ENCODE measurements at places on chromosomes 1 and 21.
A peak's percentile ranks its signal among the peaks of the same experiment; 100 is the strongest.

DNA sequence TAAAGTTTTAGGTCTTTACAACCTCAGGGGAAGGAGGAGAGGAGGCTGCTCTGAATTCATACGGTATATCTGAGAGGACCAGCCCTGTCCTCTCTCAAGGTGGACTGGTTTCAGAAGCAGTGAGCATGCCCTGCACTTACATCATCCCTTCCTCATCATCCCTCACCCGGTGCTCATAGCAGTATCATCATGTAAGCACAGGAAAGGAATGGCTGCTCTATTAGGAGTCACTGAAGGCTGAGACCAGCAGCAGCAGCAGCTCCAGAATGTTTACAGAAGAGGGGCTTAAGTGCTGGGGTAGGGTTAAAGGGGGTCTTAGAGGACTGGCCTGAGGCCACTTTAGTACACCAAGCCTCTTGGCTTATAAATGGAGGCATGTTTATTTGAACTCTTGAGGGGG, 185.9 kb downstream of the AK5 start:
- no peak for DNase-seq

- peak; percentile 8 for DNase-seq
These were observed 397.9 kb downstream of the HHAT start for GRCh38 chr1:210726621-210727020.

GRCh38 chr1:201026836-201027235, 3.3 kb upstream of the KIF21B start:
- no peak for DNase-seq

GRCh38 chr1:182484531-182485257, 34.7 kb downstream of the RGSL1 start:
- DNase-seq: peak; percentile 18

DNA sequence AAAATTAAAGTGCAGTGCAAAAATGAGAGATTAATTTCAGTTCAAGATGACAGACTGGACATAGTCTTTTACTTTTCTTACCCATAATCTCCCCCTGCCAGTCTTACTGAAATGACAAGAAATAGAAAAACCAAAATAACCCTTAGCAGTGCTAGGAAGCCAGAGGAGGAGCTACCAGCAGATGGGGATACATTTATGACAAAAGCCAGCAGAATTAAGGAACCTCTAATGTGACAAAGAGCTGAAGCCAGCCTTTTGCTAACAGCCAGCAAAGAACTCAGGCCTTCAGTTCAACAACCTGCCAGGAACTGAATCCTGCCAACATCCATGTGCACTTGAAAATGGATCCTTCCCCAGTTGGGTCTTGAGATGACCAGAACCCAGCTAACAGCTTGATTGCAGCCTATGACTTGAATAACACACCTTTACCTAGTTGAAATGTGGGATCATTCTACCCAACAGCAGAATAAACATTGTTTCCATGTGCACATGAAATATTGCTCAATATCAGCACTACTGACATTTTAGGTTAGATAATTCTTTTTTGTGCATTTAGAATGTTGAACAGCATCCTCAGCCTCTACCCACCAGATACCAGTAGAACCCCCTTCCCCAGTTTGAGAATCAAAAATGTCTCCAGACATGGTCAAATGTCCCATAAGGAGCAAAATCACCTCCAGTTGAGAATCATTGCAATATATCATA, 7.9 kb upstream of the TRAF5 start:
- DNase-seq: no peak

GRCh38 chr1:95252422-95252821, 18.4 kb downstream of the RWDD3 start:
- DNase-seq: no peak

- DNase-seq: no peak
These were observed 67.6 kb downstream of the GIPC2 start for GRCh38 chr1:78113156-78113916.

GRCh38 chr1:184101571-184101970, 50.0 kb downstream of the TSEN15 start:
- DNase-seq: no peak

- no peak for DNase-seq
These were observed 3.1 kb downstream of the NUCKS1 start for GRCh38 chr1:205746757-205747412.

- no peak for DNase-seq
These were observed 220.6 kb upstream of the PKN2 start for GRCh38 chr1:88463401-88463985.

GRCh38 chr1:160971618-160972056, 17.0 kb upstream of the ITLN2 start:
- no peak for DNase-seq

DNA sequence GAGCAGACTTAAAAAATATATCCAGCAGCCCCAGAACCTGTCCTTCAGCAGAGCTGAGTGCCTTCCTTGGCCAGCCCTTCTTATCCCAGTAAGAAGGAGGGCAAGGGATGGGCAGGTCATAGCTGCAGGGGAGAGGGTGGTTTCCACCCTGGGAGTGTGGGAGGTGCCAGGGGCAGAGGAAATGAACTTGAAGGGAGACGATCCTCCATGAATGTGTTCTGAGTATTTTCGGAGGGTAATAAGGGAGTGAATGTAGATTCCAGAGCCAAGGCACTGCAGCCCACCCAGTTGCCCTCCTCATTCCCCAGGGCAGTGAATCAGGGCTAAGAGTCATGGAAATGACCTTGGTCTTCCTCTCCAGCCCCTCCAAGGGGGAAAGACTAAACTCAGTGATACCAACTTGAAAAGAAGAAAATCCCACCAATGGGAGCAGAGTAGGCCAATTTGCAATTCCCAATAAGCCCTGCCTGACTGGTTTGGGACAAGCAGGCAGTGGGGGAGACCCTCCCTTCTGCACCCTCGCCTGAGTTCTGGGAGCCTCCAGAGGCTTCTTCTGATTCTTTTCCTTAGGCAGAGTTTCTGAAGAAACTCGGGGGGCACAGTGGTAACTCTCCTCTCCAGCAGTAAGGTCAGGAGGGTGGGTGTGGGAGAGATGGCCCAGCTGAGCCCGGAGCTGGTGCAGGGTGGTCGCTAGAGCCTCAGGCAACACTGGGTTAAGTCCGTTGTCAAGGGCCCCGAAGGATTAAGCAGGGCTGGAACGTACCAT, 4.2 kb downstream of the MYOG start:
- DNase-seq: no peak

GRCh38 chr1:178092878-178093493, 918 bp upstream of the RASAL2 start:
- peak; percentile 51 for DNase-seq

DNA sequence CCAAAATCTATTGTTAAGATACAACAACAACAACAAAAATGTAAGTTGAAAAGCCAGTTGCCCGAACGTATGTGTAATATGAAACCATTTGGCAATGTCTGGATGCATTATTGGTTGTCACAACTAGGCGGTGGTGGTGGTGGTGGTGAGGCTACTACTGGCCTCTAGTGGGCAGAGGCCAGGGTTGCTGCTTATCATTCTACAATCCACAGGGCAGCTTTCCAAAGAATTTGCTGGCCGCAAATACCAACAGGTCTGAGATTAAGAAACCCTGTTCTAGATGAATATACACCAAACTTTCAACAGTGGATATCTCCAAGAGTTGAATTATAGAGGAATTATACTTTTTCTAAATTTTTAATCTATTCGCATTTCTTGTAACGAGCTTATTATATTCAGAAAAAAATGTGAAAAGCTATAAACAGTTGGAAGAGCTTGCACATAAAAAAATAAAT, 26.8 kb upstream of the ZNF697 start:
- no peak for DNase-seq

- DNase-seq: no peak
These were observed 5.5 kb upstream of the KLF17 start for GRCh38 chr1:44113095-44113609.

- DNase-seq: no peak
These were observed 64.2 kb upstream of the RCC1 start for GRCh38 chr1:28441674-28442073.

GRCh38 chr1:193569096-193569982, 382.9 kb upstream of the B3GALT2 start:
- no peak for DNase-seq

- DNase-seq: no peak
These were observed 90.1 kb downstream of the DMRTB1 start for GRCh38 chr1:53549287-53549686.

GRCh38 chr1:92577261-92577895, 90.7 kb upstream of the GFI1 start:
- DNase-seq: no peak

- DNase-seq: no peak
These were observed 5.8 kb downstream of the WNT3A start for GRCh38 chr1:228012555-228012954.

DNA sequence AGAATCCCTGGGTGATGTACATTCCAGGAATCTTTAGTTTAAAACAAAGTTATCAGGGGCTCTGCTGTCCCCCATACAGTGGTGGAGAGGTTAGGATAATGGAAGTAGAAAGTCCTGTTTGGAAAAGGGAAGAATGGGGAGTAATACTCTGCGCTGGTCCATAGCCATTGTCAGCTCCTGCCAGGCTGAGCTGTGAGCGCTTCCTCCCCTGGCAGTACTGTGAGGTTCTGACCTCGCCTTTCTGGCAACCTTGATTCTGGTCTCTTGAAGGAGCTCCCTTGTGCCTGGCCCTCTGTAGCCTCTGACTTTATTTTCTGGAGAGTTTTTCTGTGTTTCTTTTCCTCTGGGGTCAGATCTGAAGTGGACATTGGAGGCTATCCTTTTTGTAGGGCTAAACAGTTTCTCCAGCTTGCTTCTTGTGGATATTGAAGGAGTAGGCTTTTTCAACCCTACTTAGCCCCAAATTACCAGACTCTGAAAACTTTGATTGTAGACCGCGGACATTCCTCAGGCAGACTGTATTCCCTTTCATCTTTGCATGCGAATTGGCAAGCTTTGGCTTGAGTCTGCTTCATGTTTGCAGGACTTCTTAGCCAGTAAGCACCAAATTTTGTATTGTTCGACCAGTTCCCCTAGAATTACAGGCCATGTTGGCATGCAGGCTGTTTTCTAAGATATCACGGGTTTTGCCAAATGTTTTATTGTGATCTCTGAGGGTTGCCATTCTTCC, 13.8 kb downstream of the UBE4B start:
- no peak for DNase-seq

DNA sequence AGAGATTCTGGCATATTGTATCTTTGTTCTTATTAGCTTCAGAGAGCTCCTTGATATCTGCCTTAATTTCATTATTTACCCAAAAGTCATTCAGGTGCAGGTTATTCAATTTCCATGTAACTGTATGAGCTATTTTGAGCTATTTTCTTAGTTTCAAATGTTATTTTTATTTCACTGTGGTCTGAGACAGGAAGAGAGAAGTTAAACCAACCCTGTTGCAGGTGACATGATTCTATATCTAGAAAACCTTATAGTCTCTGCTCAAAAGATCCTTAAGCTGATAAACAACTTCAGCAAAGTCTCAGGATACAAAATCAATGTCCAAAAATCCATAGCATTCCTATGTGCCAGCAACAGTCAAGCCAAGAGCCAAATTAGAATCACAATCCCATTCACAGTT, 1644.0 kb upstream of the B3GALT2 start:
- no peak for DNase-seq

- no peak for DNase-seq
These were observed 77.5 kb upstream of the KCNK2 start for GRCh38 chr1:215005078-215005477.

DNA sequence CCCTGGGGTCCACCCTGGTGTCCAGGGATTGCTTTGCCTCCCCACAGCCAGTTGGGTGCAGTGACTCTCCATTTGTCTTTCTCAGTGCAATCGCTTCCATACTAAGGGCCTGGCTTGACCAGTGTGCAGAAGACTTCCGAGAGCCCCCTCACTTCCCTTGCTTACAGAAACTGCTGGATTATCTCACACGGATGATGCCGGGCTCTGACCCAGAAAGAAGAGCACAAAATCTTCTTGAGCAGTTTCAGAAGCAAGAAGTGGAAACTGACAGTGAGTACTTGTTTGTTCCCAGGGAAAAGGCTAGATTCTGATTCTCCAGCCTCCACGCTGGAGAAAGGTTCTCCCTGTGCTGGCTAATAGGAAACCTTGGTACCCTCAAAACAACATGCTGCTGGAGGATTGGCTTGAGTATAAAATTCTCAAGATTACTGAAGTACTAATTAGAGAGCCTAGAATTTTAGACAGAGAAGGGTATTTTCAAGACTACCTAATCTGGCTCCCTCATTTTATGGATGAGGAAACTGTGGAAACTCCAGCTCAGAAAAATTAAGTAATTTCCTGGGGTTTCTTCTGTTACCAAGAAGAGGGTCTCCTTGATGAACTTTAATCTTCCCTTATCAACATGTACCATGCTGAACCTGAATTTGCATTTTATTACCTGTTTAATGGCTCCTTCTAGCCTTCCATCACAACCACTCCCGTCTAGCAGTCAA, 75.8 kb downstream of the RGL1 start:
- DNase-seq: no peak

DNA sequence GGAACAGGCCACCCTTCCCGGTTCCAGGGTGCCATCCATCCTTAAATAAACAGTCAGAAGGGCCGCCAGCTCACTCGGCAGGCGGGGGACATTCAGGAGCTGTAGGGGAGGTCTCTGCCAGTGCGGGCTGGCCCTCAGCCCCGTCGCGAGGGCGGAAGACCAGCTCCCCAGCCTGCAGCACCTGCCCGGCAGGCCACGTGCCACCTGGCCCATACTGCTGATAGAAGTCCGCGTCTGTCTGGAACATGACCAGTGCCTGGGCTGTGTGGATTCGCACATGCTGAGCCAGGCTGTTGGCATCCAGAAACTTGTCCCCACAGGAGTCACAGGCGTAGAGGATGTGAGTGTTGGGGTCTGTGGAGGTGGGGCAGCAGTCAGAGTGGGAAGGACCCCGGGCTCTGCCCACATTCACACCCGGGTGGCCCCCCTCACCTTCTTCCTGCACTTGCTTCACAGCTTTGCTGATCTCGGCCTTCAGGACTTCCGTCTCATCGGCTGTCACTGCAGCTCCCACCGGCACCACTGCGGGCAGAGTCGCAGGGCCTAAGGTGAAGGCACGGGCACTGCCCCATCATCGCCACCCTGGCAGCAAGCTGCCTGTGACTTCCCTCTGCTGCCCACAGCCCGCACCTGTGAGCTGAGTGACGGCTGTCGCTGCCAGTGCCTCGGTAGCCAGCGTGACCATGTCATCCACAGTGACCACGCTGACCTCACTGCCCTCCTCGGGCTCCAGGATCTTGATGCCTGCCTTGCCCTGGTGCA, 33.8 kb downstream of the ZBTB17 start:
- DNase-seq: no peak

- no peak for DNase-seq
These were observed 2.1 kb upstream of the RGS1 start for GRCh38 chr1:192573499-192573898.

- peak; percentile 18 for DNase-seq
These were observed 800 bp downstream of the DR1 start for GRCh38 chr1:93346421-93346993.

- no peak for DNase-seq
These were observed 379.2 kb upstream of the ADAMTS5 start for GRCh38 chr21:27346041-27346448.

DNA sequence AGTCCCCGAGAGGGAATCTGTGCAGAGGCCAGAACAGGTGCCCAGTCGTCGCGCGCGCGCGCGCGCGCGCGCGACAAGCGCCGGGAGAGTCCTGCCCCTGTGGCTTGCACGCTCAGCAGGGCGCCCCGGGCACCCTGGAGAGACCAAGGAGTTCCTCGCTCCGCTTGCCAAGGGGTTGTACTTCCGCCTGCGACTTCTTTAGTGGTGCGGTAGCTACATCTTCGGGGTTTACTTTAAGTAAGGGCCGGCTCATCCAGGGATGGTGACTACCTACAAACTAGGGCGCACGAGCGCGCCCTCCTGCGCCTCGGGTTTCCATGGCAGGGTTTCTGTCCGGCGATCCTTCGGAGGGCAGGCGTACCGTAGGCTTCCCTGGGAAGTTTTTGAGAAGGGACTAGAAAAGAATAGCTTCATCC, 1.4 kb downstream of the LHX4 start:
- DNase-seq: peak; percentile 61

- DNase-seq: peak; percentile 56
These were observed 32.3 kb downstream of the RCAN1 start for GRCh38 chr21:34582506-34583150.

Data from HuH-7 (cell line).